ENCODE measurements at places on chromosomes 13 and 19.

GRCh38 chr13:91621963-91622362, 223.5 kb downstream of the GPC5 start:
- no peak for DNase-seq

DNA sequence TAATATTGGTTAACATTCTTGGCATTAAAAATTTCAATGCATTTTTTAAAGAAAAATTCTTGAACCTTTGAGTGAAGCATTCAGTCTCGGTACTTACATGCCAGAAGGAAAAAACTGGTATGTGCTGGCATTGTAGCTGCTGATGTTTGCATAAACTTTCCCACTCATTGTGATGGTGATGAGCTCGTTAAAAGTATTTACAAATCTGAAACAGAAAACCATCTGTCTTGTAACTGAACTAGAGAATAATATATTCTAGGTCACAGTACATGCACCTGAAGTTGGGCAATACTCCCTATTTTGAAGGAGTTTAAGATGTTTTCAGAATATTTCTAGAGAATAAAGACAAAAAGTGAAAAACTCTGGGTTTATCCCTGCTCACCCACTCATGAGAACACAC, 64.1 kb downstream of the SLC15A1 start:
- no peak for DNase-seq

- no peak for DNase-seq
Observed at GRCh38 chr13:33110386-33110712, 94.1 kb downstream of the KL start.

GRCh38 chr13:99884913-99885312, 86.7 kb downstream of the ZIC5 start:
- DNase-seq = no peak

- no peak for DNase-seq
Observed at GRCh38 chr19:30535011-30535410, 162.8 kb downstream of the ZNF536 start.

DNA sequence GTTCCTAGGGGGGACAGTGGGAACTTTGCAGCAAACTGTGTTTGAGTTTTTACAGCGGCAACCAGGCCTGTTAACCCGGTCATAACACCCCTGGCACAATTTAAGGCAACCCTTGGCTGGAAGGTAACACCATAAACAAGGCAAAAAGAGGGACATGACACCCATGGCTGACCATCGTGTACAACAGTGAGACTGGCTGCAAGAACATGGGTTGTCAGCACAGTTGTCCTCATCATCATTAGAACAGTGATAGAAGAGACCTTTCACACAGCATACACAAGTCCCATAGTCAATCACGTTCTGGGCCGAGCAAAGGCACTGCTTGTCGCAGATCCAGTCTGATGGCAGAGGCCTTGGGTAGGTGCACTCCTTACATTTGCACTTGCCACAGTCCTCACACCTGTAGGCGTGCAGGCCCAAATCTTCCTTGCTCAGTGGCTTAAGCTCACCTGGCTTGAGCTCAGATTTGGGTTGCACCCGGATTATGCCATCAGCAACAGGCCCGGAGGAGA, 4.1 kb downstream of the SPRY2 start:
- DNase-seq = peak; percentile 13

- no peak for DNase-seq
Observed at GRCh38 chr13:114248011-114248410, 13.3 kb downstream of the CDC16 start.

GRCh38 chr13:86933676-86934075, 737.5 kb upstream of the SLITRK5 start:
- DNase-seq = no peak

DNA sequence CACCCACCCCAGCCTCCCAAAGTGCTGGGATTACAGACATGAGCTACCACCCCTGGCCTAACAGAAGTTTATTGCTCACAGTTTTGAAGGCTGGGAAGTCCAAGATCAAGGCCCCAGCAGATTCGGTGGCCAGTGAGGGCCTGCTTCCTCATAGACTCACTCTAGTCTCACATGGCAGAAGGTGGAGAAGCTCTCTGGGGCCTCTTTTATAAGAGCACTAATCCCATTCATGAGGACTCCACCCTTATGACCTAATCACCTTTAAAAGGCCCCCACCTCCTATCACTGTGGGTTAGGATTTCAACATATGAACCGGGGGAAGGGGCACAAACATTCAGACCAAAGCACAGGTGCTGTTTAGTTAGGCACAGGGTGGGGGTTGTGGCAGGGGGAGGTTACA, 6.9 kb upstream of the SWSAP1 start:
- DNase-seq = no peak

DNA sequence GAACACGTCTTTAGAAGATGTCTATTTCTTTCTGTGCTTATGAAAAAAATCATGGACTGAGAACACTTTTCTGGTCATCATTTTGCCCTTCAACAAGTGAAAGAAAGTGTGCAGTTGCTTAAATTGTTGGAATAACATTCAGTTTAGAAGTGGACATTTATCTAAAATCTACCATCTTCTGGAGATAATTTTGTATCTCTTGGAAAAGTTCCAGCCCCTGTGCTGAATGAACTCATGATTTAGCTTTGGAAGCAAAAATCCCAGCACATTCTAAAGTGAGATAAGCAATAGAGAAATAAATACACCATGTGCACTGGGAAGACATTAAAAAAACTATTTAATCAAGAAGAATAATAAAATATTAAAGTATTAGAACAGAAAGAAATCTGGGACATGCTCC, 1420.8 kb upstream of the SLC10A2 start:
- no peak for DNase-seq

DNA sequence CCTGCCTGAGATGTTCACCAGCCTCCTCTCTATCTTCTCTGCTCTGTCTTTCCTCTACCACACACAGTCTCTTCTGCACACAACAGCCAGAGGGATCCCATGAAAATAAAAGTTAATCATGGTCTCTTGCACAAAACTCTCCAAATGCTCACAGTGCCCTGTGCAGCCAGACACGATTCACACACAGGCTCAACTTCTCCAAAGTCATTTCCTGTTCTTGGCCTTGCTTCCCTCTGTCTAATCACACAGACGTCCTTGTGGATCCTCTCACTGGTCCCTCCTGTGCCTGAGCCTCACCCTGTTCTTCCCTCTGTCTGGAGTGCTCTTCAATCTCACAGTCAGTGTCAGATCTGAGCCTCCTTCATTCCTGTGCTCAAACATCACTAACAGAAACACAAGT, 7.8 kb downstream of the SIGLEC12 start:
- no peak for DNase-seq

GRCh38 chr19:40717880-40718773, 1.2 kb downstream of the ITPKC start:
- no peak for DNase-seq

DNA sequence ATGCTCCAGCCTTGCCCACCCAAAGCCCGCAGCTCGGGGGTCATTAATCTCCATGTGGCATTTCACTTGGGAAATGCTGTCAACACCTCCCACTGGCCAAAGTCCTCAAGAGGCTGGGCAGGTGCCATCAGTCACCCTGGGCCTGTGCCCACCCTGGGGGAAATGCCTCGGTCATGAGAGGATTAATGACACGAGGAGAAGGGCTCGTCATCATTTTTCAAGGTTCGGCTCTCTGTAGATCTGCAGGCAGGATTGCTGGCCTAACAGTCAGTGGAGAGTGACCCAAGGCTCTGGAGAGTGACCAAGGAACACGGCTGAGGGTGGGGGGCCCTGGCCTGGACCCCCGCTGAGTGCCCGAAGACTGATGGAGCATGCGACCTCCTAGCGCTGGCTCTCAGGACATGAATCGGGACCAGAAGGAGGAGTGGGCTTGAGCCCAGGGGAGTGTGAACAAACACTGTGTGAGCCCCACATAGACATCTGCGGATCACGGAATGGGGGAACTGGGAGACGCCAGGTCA, 15.2 kb upstream of the KCTD15 start:
- DNase-seq = no peak

GRCh38 chr13:67043901-67044300, 186.2 kb downstream of the PCDH9 start:
- DNase-seq = no peak

DNA sequence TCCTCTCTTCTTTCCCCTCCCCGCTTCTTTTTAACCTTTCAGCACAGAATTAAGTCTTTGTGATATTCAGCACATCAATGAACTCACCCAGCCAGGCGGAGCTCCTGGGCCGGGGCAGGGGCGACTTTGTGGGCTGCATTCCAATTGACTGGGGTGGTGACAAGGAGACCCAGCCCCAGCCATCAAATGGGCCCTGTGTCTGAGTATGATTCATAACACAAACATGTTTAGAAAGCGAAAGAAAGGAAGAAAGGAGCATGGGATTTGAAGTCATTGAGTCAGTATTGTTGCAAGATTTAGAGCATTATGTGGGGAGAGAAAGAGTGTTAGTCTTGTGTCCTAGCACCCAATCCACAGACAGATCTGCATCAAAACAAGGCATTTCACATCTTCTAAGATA, 185.3 kb downstream of the LHFPL6 start:
- peak; percentile 7 for DNase-seq

DNA sequence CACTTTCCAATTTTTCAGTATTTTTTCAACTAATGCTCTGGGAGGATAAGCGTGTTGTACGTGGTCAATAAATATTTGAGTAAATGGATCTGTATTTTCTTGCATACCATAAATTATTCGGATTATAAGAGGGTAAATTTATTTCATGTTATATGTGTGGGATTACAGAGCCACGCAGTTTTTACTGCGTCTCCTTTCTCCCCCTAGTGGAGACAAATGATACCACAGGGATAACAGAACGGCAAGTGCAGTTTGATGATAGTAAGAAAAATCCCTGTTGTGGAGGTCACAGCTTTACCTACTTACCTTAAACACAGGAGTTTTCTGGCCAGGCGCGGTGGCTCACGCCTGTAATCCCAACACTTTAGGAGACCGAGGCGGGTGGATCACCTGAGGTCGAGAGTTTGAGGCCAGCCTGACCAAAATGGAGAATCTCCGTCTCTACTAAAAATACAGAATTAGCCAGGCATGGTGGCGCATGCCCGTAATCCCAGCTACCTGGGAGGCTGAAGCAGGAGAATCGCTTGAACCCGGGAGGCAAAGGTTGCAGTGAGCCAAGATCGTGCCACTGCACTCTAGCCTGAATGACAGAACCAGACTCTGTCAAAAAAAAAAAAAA, 16.8 kb downstream of the MBD3L2B start:
- DNase-seq = no peak

DNA sequence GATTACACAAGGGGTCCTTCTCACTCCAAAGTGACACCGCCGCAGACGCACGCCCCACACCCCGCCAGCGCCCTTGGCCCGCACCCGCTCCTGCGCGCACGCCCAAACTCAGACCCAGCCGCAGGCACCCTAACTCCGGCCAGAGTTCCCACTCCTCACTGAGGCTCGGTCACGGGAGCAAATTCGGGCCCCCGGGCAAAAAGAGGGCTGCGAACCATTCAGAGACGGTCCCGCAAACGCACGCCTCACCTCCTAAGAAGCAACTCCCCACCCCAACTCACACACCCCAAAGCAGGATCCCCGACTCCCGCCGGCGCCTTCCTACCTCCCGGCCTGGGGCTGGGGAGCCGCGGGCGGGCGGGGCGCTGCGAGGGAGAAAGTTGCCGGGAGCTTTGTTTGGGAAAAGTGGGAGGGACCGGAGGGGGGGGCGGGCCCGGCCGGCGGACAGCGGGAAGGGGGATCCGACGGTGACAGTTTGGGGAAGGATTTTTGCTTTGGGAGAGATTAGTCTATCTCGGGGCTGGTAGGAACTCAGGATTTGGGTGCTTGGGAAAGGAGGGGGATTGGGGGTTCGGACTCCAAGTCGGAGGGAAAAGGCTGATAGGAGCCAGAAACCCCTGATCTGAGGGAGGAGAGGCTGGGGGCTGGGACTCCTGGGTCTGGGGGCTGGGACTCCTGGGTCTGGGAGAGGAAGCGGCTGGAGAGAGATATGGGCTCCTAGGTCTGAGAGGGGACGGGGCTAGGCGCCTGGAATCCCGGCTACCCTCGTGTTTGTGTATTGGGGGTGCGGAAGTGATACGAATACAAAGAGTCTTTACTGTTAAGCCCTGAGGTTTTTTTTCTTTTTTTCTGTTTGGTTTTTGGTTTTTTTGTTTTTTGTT, at the start of gene TEAD2:
Gene TEAD2 (minus strand): TSS at position 369 of the 881 bp plus-strand sequence. CDS start 2,341 bp downstream, outside the sequence.
- DNase-seq = no peak

GRCh38 chr13:44692173-44692713, 116.1 kb upstream of the TSC22D1 start:
- no peak for DNase-seq

DNA sequence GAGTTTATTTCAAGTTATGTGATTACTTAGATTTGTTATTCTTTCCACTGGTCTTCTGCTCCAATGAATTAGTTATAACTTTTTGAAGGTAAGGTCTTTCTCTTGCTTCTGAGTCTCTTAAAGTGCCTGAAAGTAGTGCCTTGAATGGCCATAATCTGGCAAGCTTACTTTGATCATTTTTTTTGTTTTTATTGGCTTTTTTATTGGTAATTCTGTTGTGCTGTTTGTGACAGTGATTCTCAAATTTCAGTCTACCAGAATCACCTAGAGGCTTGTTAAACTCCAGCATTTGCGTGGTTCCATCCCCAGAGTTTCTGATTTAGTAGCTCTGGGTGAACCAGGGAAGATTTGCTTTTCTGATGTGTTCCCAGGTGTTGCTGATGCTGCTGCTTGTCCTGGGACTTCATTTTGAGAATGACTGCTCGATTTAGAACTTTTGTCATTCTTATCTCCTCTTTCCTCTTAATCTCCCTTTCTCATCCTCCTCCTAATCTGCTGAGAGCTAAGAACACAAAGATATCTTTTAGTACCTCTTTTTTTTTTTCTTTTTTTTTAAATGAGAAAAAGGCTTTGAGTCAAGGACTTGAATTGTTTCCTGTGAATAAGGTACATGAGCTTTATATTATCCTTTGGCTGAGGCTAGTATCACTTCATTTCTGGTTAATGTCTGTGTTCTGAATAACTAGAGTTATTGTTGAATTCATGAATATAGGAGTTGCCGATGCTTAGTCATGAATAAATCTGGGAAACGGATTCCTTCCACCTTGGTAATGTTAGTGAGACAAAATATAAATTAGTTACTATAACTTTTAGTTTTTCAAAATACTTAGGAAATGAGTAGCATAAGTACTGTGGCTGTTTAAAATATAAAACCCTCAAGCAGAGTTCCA, 91.4 kb downstream of the PAN3 start:
- no peak for DNase-seq

GRCh38 chr19:57075125-57075524, 44.7 kb upstream of the USP29 start:
- no peak for DNase-seq

- DNase-seq = no peak
Observed at GRCh38 chr13:40994581-40995230, 24.4 kb downstream of the ELF1 start.

DNA sequence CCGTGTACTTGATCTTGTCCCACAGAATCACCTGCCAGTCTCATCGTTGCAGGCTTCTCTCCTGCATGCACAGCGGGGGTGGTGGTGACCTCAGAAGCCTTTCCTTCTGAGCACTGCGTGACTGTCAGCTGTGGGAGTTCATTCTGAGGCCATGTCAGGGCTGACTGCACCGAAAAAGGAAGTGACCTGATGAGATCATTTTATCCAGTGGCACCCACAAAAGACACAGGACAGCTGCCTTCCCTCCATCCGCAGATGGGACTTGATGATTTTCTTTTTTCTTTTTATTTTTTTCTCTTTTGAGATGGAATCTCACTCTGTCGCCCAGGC, 89.7 kb downstream of the RAB20 start:
- DNase-seq = no peak

All from nucleus accumbens (tissue), 56 donors.